Suppressor macrophage treated with lipopolysaccharide for 1 hour (primary cell): ENCODE measurements at places on chromosomes 16 and 17.
A peak's percentile ranks its signal among the peaks of the same experiment; 100 is the strongest.

DNA sequence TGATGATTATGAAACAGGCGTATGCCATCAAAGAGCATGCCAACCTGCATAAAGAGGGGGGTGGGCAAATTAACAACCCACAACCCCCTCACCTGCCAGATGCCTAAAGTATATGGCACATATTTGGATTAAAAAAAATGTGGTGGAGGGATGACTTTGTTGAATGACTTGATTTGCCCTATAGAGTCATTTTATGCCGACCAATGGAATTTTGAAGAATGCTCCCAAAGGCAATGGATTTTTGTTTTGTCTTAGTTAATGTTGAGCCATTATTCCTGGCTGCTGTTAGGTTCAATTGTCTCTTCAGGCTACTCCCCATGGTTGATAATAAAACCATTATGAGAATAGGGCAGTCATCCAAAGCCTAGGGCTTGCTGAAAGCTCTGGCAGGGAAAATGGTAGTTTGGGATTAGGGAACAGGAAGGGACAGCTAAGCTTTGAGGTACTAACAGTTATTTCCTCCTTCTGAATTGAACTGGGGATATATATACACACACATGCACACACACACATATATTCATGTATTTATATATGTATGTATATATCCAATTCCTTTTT, 5.8 kb upstream of the CHCT1 start:
- no peak for DNase-seq

DNA sequence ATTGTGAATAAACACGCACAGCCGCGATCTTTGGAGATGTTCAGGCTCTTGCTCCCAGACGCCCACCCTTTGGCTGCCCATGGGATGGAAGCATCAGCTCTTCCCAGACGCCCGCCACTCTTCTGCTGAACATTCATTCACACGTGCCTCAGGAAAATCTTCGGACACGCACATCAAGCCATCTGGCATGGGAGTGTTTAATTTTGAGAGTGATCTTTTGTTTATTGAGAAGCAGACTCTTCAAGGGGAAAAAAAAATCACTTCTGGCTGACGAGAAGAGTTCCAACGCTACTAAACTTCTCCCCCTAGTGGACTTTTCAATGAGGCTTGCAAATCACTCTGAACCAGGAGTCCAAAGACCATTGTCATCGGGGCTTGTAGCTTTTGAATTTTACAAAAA, 62.0 kb upstream of the NUDT7 start:
- DNase-seq: no peak

DNA sequence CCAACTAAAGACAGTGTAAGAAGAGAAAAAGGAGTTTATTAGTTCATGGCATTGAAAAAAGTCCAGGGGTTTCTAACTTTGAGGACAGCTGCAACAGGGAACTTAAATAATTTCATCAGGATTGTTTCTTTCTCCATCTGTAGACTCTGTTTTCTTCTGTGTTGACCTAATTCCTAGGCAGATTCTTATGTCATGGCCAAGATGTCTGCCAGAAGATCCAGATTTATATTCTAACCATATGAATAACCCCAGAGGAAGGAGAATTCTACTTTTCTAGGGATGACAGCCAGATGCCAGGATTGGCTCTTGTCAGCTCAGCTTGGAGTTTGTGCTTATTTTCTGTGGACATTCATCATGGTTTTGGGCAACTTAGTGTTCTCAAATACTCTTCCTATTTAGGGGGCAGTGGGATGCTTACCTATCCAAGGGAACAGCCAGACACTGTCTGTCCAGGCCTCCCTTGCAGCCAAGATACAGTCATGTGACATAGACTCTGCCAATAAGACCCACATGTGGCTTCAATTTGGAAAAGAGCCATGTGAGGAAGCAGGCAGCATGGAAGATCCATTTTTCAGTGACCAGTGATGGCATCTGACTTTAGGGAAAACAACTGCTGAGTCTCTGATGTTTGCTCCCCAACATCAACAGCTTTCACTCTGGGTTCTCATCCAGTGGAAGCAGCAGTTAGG, 18.2 kb downstream of the PCTP start:
- no peak for DNase-seq

DNA sequence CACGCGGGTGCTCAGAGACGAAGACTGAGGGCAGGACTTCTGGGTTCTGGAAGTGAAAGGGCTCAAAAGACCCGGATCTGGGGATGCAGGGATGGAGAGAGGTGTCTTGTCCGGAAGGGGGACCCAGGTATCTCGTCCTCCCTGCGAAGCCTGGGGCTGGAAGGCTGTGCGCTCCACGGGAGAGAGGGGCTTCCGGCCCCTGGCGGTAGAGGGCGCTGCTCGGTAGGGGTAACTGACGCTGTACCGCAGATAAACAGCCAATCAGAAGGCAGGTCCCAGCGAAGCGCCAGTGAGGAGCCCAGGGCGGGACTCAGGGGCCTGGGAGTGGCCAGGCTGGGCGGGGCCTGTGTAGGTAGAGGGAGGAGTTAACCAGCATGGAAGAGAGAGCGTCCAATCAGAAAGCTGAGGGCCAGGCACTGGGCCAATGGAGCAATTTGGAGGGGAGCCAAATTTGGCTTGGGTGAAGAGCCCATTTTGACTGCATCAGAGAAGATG, 804 bp downstream of the TGFB1I1 start:
- DNase-seq: peak; percentile 55

- no peak for DNase-seq
Measured at GRCh38 chr17:32586666-32587065, 99.9 kb downstream of the CDK5R1 start.

DNA sequence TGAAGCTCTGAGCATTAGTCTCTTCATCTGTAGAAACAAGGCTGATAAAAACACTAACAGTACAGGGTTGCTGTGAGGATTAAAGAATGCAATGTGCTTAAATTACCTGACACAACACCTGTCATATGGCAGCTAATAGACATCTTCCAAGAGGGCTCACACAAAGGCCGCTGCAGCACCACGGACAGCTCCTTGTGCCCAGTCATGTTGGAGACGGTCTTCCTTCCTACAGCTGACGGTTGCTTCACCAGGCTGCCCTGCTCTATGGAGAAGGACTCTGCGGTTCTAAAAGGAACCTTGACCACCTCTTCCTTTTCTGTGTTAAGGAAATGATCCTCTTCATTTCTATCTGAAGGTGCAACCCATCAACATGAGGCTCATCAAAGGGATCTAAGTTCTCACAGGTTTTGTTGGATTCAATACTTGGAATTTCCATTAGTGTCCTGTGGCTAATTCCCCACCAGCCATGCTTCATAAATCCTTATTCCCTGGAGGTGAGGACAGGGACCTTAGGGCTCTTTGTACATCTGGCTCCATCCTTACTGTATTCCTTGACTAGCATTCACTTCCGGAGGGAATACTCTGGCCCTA, 138.9 kb upstream of the CES5A start:
- peak; percentile 53 for DNase-seq

GRCh38 chr16:5604770-5605169, 507.2 kb upstream of the EEF2KMT start:
- DNase-seq: peak; percentile 46

DNA sequence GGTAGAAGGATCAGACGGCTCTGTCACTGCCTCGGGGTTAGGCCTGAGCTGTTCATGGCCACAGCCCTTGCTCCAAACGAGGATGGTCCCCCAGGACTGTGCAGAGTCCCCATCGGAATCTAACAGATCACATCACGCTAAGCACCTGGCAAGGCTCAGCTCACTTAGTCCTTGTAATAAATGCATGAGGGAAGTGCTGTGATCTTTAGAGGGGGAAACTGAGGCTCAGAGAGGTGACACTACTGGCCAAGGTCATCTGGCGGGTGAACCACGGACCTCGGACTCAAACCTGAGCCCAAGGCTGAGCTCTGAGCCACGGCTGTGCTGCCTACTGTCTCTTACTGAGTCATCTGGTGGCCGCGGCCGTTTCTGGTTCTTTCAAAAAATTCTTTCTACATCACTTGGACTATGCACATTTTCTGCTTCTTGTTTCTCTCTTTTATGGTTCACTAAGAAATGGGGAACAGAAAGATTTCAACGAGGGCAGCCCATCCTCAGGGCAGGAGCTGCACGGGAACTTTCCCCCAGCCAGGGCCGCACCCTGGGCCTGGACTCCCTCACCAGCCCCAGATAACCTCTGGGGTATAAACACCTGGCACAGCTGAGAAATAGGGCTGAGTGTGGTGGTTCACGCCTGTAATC, 55.6 kb downstream of the COTL1 start:
- peak; percentile 87 for DNase-seq

DNA sequence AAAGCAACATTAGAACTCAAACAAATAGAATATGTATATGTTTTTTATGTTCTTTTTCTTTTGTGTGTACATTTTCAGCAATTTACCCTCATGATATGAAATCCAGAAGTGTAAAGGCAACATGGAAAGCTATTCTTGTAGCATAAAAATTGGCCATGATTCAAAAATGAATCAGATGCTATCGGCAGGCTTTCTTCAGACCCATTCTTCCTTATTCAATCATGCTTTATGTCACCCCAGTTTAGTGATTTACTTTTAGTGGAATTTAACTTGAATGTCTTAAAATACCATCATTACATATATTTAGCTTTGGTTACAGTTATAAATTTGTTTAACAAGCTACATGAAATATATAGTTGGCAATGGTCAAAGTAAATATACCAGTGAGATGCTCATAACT, 21.4 kb upstream of the SMIM36 start:
- no peak for DNase-seq

- DNase-seq: no peak
Measured at GRCh38 chr17:59178266-59178985, 22.9 kb downstream of the PRR11 start.

- no peak for DNase-seq
Measured at GRCh38 chr17:66417300-66417719, 114.9 kb downstream of the PRKCA start.

GRCh38 chr17:65181237-65182061, 44.3 kb downstream of the RGS9 start:
- no peak for DNase-seq

- no peak for DNase-seq
Measured at GRCh38 chr17:65824901-65825300, 263.5 kb upstream of the AXIN2 start.

DNA sequence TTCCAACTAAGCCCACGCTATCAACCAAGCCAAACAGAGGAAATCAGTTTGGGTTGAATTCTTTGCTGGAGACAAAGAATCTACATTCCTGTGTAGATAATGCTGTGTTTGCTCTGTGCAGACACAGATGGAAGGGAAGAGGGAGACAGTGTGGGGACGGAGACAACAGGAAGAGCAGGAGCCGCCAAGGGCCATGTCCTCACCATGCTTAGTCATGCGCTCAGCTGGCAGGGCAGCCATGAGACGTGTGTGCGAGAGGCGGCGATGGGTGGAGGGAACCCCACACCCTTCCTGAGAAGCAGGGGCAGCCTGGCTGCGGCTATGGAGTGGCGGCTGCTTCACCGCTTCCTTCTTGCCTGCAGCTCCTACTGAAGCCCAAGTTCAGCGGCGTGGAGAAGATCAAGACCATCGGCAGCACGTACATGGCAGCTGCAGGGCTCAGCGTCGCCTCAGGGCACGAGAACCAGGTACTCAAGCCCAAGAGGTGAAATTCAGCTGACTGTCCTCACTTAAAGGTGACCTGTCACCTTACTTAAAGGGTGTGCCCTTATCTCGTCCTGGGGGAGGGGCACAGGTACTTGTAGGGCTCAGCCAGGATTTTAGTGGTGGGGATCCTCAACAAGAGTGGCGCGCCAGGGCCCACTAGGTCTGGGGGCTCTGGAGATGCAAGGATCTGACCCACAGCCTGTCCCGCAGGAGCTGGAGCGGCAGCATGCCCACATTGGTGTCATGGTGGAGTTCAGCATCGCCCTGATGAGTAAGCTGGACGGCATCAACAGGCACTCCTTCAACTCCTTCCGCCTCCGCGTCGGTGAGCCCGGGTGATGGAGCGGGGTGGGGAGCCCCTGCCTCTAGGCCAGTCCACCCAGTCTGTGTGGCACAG, 47.5 kb downstream of the ADCY7 start:
- DNase-seq: peak; percentile 84

- no peak for DNase-seq
Measured at GRCh38 chr17:30278032-30278431, 13.7 kb downstream of the BLMH start.

- peak; percentile 35 for DNase-seq
Measured at GRCh38 chr16:81548551-81548875, 103.9 kb downstream of the CMIP start.

DNA sequence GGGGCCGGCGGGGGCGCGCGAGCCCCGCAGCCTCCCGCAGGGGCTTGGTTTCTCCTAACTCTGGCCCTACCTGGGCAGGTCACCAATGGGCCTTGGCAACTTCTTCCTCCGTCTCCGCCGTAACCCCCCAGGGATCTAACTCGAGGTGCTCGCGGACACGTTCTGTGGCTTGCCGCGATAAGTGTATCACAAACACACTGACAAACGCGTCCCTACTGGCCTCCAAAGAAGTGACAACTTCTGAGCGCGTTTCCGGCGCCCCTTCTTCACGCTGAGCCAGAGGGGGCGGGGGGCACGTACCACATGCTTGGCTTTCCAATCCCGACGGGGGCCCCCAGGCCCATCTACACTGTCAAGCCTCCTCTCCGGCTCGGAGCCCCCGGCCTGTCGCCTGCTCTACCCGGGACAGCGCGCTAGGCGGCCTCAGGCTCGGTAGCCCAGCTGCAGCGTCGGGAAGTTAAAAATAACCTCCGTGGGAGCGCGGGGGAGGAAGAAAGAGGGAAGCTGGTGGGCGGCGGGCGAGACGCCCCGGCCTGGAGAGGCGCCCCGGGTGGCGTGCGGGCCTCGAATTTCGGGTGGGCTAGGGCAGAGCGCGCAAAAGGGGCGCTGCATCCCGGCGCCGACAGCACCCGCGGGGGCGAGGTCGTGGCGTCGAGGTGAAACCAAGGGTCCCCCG, 725 bp upstream of the SPHK1 start:
- DNase-seq: peak; percentile 80

DNA sequence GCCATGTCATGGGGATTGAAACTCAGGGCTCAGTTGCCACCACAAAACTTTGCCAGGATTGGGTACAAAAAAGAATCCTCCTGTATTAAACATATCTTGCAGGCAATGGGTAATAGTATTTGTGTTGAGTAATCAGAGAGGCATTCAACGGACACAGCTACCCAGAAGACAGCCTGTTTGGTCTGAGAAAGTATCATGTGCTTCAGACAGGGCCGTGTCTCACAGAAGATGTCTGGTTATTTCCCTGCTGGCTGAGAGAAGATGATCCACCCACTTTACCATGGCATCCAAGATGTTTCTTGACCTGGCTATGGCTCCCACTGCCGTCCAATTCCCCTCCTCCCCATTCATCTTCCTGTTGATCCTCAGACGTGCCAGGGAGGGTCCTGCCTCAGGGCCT, 304.3 kb upstream of the XYLT1 start:
- DNase-seq: no peak

DNA sequence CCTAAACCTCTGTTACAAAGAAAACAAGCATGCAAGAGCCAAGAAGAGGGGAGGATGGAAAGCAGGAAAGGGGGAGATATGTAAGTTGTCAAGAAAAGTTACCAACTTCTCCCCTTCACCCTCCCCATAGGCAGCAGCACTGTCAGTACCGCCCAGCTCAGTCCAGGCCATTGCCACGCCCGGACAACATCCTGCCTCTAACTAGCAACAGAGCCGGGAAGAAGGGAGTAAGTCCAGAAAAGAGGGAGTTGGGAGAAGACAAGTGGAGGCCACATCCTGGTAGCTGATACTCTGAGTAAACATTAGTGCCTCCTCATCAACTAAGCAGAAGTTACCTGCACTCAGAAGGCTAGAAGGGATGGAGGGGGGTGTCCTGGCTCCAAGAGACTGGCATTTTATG, 113.6 kb downstream of the SMG6 start:
- no peak for DNase-seq

GRCh38 chr16:56520251-56520577, 390 bp upstream of the BBS2 start:
- DNase-seq: no peak
